Stimulated activated CD4-positive, alpha-beta T cell treated with anti-CD3 and anti-CD28 coated beads, Interleukin-1b, Interleukin-23, amount 100 ng/mL, for 48 hours (primary cell): ENCODE measurements at places on chromosomes 12 and 14.

DNA sequence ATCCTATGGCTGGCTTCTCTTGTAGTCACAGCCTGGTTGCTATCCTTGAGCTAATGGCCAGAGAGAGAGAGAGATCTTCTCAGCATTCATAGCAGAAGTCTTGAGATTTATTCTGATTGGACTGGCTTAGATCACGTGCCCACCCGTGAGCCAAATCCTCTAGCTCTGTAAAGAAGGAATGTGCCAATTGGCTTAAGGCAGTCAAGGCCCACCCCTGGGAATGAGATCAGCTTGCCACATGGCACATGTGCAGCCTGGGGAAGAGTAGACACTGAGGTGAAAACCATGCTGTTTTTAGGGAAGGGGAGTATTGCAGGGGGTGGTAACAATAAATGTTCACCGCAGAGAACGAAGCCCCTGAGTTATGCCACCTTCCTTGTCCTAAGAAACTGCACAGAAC is 36.3 kb downstream of the PLEKHG7 start:
- DNase-seq, result no peak

GRCh38 chr12:59082952-59083351 is 162.6 kb upstream of the LRIG3 start:
- no peak for DNase-seq

GRCh38 chr12:63410197-63410596 is 258.1 kb downstream of the DPY19L2 start:
- no peak for DNase-seq

DNA sequence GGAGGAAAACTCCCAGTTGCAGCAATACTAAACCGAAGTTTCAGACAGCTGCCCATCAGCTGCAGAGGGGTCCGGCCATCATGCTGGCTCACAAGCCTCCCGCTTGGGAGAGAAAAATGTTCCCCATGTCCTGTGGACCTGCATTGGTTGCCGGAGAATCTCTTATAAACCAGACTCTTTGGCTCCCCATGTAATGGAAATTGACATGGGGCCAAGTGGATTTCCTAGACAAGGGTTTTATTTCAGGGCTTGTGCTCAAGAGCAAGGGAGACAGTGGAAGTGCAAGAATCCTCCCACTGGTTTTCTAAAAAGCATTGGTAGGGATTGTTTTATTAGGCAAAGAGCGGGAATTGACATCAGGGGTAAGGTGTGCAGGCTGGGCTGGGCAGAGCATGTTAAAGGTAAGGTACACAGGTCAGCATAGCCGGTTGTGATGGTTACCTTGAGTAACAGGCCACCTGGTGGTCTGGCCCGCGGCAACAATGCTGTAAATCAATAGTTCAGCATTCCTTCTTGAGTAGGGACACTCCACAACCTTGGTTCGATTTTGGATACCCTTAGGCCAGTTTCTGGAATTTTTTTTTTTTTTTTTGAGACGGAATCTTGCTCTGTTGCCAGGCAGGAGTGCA is 135.4 kb downstream of the UNC79 start:
- DNase-seq, result no peak

GRCh38 chr14:95253039-95253630 is 66.6 kb downstream of the CLMN start:
- no peak for DNase-seq

- DNase-seq, result no peak
Measured at GRCh38 chr12:1131811-1132224, 140.8 kb downstream of the ERC1 start.

DNA sequence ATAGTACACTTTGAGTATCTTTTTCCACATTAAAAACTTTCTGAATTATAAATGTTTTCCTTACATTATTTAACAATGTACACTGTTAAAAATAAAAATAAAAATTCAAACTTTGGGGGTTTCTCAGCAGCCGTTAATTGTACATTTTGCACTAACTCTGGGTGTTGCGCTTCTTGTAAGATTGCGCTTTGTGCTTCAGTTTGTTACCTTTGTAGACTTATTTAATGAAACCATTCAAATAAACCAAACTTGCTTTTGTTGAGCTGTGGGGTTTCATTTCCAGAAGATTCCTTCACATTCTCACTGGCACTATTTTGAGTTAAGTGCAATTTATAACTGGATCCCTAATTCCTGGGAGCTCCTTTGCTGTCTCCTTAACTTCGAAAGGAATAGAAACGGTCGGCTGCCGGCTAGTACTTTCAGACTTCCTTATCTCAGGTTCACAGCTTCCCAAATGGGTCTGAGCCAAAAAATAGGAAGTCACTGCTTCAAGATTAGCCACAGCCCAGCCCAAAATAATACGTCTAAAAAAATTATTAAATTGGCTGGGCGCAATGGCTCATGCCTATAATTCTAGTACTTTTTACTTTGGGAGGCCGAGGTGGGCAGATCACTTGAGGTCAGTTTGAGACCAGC is 38.2 kb downstream of the RAD52 start:
- DNase-seq, result no peak

DNA sequence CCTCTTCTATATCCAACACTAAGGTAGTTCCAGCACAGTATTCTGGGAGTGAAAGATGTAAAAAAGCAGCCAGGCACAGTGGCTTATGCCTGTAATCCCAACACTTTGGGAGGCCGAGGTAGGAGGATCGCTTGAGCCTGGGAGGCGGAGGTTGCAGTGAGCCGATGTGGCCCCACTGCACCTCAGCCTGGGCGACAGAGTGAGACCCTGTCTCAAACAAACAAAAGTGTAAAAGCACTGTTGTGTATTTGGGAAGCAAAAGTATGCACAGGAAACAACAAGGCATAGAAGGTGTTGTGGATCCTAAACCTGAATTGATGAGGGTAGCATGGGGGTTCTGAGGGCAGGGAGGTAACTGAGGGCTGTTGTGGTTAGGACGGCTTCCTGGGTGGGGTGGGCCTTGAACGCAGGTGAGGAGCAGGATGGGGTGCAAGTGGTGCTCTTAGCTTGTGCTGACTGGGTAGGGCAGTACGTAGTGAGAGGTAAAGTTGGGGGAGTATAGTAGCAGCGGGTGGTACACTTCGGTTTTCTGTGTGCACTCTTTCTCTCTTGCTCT is 64.2 kb downstream of the RASSF3 start:
- no peak for DNase-seq

- no peak for DNase-seq
Measured at GRCh38 chr12:13094367-13094766, 9.1 kb downstream of the GSG1 start.
